Fibroblast of the aortic adventitia (primary cell): ENCODE measurements at places on chromosomes 3 and 15. TPM values are rescaled to one million over a fixed set of nuclear protein-coding genes. Genes with fewer than 3 reads are reported as not detected.

The BTLA gene
- not detected in 2 replicates for total RNA-seq

The CCDC80 gene
- total RNA-seq = 614 and 2,284 TPM in 2 replicates

The VIPR1 gene
- 5.6 TPM in 1 of 2 replicates, not detected in the other for total RNA-seq

DNA sequence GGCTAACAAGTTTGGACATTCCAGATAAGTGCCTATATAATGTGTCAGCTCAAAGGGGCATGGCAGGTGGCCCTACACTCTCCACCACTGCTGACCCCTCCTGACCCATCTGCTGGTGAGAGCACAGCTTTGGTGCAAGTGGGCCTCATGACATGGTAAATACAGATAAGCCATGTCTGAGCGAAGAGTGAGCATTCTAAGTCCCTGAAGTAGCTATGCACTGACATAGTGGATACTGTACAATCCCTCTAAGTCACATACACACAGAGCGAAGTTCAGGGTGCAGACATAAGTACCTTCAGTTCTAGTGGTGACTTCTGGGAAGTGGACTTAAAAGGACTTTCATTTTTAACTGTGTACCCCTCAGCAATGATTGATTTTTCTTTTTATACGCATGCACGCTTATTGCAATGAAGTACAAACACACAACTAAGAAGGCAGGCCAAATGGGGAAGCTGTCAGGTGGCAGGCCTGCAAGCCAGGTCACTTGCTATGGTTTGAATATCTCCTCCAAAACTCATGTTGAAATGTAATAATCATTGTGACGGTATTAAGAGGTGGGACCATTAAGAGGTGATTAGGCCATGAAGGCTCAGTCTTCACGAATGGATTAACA, 41.5 kb downstream of the TBC1D2B start:
- no peak for DNase-seq

- no peak for DNase-seq
Observed at GRCh38 chr15:57253082-57253481, 123.2 kb upstream of the CGNL1 start.

DNA sequence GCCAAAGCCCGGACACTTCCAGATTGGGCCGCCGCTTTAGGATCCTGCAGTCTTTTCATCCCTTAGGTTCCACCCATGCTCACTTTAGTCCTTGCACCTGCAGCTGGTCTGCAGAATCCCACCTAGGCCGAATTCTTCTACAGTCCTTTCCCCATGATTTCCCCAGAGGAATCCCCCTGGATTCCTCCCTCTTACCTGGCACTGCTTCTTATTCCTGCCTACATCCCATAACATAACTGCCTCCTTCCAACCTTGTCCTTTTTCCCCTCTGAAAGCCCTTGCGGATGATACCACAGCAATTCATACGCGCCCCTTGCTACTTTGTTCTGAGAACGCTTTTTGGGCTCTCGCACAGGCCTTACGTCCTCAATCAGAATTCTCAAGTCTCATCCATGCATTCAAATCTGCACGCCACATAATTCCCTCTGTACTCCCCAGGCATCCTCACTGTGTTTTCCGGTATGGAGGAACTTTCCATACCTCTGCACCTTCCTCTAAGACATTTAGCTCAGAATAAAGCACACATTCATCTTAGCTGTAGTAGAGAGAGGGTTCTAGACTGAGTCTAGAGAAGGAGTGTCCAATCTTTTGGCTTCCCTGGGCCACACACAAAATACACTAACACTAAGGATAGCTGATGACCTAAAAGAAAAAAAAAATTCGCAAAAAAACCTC, 619 bp downstream of the EIF2AK4 start:
- DNase-seq = peak; percentile 41

DNA sequence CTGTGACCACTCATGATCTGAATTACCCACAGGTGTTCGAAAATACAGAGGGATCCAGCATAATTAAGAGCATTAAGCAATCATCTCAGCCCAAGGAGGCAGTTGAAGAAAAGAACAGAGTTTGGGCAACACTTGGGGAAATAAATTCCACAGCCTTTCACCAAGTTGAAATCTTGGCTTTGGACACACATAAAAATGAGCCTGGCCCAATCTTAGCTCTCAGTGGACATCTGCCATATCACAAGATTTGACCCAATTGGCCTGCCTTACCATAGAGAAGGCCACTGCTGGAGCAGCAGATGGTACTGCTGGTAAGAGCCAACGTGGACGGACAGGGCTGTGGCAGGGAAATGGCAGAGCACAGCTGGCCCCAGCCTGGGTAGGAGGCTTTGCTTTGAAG, 13.0 kb downstream of the FOXP1 start:
- DNase-seq = peak; percentile 26
